ENCODE measurements at places on chromosomes 6 and 20.

DNA sequence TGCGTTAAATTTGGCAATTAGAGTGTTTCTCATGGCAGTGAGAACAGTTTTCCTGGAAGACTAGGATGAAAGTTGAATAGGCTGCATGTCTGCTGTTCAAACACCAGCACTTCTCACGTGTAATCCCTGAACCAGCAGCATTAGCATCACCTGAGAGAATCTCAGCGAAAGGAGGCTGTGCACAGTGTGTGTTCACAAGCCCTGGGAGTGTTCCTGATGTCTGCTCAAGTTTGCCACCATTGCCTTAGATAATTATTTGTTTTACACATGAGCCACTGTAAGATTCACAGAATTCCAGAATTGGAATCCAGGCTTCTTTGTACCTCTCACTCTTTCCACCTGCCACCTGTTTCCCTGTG, 117.3 kb downstream of the JARID2 start:
- no peak for DNase-seq

- DNase-seq: no peak
Measured at GRCh38 chr6:6543181-6543879, 45.2 kb upstream of the LY86 start.

DNA sequence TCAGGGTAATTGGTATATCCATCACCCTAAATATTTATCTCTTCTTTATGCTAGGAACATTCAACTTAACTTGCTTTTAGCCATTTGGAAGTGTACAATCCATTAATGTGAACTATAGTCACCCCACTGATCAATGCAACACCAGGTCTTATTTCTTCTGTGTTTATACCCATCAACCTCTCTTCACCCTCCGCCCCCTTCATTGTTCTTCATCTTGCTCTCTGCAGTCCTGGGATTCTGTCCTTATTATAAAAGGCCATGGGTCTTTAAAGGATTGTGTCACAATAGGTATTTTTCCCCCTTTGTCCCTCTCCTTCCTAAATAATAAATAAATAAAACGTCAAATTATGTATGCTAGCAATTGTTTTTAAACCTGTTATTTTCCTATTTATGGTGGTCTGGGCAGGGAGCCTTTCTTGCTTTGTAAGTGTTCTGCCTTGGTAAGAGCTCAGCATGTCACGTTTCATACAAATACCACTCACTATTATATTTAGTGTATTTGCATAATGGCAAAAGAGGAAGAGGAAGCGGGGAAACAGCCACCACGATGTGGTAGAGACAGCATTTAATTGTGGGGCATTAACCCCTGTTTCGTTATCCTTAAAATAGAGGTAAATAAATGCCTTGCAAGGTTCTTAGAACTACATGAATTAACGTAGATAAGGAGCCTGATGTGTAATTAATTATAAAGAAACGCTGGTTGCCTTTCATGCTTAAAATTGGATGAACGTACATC, 1.9 kb downstream of the ABRACL start:
- DNase-seq: no peak

- DNase-seq: no peak
Measured at GRCh38 chr20:32238483-32239425, 31.1 kb downstream of the POFUT1 start.

DNA sequence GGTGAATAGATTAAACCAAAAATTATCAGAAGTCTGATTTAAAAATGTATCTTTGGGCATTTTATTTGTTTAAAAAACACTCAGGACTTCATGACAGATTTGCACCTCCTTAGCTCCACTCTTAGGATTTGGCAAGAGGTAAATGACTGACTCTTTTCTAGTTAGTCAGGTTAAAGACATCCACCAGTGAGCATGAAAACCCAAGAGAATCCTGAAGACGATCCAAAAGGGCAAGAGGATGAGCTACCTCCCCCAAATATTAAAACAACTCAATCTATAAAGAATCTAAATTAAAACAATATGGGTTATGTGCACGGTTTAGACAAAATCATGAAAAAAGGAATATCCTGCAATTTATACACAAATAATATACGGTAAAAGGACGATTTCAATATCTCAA, 89.4 kb upstream of the OPRM1 start:
- no peak for DNase-seq

DNA sequence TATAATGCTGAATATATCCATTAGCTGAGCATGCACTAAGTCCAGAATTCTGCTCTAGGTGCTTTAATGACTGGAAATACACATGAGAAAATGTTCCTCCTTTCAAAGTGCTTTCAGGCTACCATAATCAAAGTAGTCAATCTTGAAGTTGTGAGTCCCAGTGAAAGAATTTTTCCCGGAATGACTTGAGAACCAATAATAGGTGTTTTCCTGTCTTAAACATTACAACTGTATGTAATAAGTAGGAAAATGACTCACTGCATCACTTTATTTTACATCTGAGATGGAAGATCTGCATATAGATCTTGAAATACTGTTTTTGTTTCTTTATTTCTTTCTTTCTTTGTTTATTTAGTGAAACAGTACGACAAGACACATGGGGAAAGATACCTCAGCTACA, 437.4 kb upstream of the JAG1 start:
- DNase-seq: no peak

Measured in DMS153 (cell line).